ENCODE measurements at places on chromosomes 12 and 14.

GRCh38 chr12:89899651-89900050 lies 191.0 kb upstream of the ATP2B1 start:
- DNase-seq = no peak

DNA sequence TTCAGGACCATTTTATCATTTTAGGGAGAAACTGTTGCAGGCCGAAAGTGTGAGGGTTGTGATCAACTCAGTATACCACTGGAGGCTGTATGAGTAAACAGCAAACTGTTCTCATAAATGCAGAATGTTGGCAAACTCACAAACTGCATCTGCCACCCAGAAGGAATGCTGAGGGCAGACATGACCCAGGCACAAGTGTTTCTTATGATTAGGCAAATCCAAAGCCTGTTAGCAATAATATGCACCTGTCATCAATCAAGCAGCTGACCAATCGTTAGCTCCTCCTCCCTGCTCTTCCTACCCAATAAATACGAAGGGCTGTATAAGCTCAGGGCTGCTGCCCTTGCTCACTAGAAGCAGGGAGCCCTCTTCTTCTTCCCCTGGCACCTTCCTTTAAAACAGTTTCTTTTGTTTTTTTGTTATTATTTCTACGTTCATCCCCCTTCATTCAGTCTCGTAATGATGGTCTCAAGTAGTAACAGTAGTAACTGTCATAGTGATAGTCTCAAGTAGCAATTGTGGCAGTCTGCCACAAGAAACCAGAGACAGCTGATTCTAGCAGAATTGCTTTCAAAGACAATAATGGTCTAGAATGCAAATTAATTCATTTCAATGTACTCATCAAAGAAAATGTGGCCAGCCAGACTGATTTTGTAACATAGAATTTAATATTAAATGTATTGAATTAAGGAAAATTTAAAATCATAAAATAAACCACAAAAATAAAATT lies 15.2 kb upstream of the CCDC175 start:
- no peak for DNase-seq

GRCh38 chr12:5806371-5807089 lies 138.5 kb downstream of the ANO2 start:
- no peak for DNase-seq

- no peak for DNase-seq
Measured at GRCh38 chr14:34030864-34031263, 80.0 kb upstream of the EGLN3 start.

DNA sequence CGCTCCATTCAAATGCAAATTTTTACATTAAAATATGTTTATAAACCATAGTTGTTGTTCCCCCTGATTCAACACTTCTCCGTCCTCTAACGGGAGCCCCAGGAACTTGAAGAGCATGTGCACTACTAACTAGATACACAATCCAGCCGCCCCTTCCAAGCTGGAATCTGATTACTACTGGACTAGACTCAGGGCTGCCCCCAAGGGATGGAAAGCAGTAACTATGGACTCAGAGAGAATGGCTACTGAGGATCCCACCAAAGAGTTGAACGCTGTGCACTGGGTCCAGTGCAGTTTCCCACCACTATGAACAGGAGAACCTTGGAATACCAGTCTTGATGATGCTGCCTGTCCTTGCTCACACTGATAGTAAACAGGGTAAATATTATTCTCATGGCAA lies 48.6 kb upstream of the PCNX1 start:
- DNase-seq = no peak

GRCh38 chr12:123269896-123270213 lies 1.8 kb downstream of the CDK2AP1 start:
- DNase-seq = no peak

DNA sequence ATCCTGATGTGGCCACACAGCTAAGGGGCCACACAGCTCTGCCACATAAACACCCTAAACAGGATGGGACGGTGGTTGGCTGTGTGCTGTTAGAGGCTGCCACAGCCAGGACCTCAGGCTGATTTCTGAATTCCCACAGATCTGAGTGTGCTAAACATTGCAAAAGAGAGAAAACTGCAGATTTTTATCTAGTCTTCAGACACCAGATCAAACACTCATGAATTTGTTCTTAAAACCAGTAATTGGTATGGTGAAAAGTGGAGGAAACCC lies 190.7 kb downstream of the MON2 start:
- DNase-seq = no peak

Data from vagina (tissue), 2 donors.